Activated CD4-positive, alpha-beta memory T cell treated with anti-CD3 and anti-CD28 coated beads for 36 hours (primary cell): ENCODE measurements at places on chromosomes 5 and 9. TPM values are rescaled to one million over a fixed set of nuclear protein-coding genes. Genes with fewer than 3 reads are reported as not detected.

- DNase-seq, result no peak
Measured at GRCh38 chr5:108763222-108763916, 15.7 kb downstream of the FER start.

- no peak for DNase-seq
Measured at GRCh38 chr5:179776411-179776938, 17.3 kb upstream of the LTC4S start.

DNA sequence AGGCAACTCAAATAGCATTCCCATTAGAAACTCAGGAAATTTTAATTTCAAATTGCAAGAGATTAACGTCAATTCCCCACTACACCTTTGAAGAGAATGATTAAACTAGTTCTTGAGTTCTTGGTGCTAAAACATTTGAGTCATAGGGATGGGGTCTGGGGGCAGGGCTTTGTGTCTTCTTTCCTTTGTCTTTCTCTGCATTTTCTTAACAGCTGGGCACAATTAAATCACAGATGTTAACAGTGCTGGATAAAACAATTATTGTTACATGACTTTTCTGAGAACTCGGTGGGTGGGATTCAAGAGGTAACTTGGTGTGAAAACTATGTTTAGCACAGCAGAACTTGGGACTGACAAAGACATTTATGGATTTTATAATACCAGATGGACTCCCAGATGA lies 351.9 kb upstream of the TNC start:
- DNase-seq, result no peak

Gene SOX30
- 0.93 TPM for total RNA-seq

DNA sequence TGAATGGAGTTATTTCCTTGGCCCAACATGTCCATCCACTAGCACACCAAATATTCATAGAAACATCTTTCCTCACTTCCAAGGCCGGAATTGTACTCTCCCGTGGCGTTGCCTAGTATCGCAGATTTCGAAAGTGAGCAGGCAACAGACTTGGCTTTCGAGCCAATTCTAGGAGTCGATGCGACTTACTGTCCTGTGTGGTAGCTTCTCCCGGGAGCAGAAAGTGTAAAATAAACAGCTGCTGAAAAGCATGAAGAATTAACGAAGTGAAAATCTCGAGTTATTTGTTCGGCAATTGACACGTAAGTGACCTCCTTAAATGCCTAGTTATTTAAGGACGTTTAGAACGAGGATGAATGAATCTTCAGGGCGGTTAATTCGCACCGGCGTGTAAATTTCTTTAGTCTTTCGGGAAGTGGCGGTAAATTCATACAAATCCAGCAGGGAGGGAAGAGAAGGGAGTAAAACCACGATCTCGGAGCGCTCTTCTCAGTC lies 449 bp upstream of the PCSK5 start:
- peak; percentile 17 for DNase-seq

GRCh38 chr9:72280913-72281500 lies 84.0 kb downstream of the ZFAND5 start:
- peak; percentile 79 for DNase-seq

Gene OR1J2
- not detected for total RNA-seq

DNA sequence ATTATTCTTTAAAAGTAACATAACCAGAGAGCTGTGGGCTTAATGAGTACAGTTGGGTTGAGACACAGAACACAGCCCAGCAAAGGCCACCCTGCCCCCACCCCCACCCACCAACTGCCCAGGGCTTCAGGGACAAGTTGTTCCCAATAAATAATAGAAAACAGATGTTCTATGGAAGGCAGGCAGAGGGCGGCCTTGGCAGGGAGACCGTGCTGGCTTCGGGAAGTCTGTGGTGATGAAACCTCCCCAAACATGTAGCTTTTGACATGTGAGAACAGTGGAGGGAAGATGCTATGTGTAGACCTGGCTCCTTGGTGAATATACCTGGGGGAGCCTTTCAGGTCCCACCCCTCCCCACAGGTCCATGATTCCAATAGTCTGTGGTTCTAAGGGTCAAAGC lies 10.0 kb downstream of the TRAF1 start:
- DNase-seq, result no peak

Gene GABRA6
- not detected for total RNA-seq

GRCh38 chr9:108588246-108588645 lies 267.5 kb downstream of the ACTL7B start:
- no peak for DNase-seq

GRCh38 chr9:97866848-97867247 lies 13.8 kb downstream of the FOXE1 start:
- no peak for DNase-seq

- DNase-seq, result no peak
Measured at GRCh38 chr5:135574493-135574892, 4.3 kb downstream of the CXCL14 start.

GRCh38 chr9:615756-616155 lies 225.7 kb upstream of the DMRT1 start:
- no peak for DNase-seq

DNA sequence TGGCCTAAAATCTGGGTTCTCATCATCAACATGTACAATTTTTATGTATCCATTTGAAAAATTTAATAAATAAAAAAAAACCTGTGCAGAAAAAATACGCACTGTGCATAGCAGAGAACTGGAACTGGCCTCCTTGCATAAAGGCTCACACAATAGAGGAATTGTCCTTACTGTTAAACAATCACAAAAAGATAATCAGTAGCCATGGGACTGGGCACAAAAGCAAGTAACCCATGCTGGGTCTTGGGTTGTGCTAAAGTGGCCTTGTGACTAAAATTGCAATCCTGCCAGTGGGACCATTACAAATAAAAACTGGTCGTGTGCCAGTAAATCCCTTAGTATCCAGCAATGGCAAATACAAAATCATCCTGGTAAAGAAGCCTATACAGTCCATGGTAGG lies 1646.6 kb downstream of the MAT2B start:
- DNase-seq, result no peak

GRCh38 chr5:162096448-162096847 lies 28.9 kb downstream of the GABRG2 start:
- no peak for DNase-seq

Gene FIBCD1
- total RNA-seq, result not detected

- no peak for DNase-seq
Measured at GRCh38 chr5:179346401-179346800, 1.1 kb upstream of the ADAMTS2 start.

DNA sequence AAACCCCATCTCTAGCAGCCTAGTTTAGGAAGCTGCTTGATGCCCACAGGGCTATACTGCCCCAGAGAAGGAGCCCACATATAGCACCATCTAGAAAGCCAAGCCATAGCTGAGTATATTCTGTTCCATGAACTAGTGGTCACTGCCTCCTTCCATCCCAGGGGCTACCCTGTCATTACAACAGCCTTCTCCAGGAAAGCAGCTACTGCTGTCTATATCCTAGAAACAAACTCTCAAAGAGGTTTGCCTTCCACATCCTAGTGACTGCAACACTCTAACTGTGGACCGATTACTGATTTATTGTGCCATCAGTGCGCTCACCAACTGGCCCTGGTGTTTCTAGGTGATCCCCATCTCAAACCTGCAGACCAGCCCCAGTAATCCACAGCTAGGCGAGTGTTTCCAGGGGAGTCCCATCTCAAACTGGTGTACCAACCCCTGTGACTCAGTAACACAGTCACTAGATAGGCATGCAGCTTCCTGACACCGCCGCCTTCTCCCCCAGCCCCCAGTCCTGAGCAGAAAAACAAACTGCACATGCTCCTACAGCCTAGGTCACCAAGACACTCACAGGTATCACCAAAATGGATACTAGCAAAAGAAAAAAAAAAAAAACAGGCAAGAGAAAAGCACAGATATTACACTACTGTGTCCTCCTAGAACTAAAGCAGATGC lies 14.8 kb downstream of the SPTLC1 start:
- DNase-seq, result no peak

DNA sequence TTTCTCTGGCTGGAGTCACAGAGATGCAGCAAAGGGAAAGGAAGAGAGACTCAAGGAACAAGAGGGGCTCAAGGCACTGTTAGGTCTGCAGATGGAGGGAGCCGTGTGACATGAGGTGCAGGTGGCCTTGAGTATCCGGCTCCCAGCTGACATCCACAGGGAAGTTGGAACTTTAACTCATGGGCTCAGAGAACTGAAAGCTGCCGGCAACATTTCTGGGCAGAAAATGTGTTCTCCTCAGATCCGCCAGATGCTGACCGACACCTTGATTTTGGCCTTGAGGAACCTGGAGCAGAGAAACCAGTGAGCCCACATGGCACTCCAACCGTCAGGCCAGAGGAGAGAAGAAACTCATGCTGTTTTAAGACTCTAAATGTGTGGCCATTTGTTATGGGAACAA lies 258.1 kb upstream of the IRX2 start:
- DNase-seq, result no peak

DNA sequence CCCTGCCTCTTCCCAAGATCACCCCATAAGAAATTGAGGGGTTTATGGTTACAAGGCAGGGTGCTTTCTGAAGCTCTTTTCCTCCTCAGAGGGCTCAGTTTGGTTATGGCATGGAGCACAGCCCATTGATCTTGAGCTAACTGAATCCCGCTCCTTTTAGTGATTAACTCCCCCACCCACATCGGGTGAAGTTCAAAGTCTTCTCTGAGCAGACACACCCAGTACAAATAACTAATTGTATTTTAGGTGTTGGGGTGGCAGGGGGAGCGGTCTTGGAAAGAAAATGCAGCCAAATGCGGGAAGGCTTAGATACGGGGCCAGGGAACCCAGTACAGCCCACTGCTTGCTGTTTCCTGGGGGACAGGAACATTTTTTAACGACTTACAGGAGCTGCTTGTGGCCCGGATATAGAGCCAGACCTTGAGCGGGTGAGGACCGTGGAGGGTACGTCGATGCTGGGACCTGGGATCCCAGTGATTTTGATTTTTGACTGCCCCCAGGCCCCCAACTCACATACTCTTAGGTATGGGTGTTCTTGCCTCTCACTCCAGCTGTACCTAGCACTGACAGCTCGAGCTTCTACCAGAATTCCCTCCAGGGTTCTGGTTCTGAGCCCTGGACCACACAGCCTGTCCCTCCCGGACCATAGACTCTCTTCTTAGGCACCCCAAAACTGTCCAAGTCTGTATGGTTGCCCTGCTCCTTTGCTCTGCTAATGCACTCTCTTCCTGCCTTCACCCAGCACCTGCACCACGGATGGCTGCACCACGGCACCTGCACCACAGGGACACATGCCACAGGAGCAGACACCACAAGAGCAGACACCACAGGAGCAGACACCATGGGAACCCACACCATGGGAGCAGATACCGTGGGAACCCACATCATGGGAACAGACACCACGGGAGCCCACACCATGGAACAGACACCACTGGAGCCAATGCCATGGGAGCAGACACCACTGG lies 18.3 kb upstream of the RXRA start:
- no peak for DNase-seq

GRCh38 chr5:17944046-17944445 lies 309.8 kb downstream of the TAF11L14 start:
- DNase-seq, result no peak

- DNase-seq, result no peak
Measured at GRCh38 chr5:81556809-81557208, 162.9 kb upstream of the ACOT12 start.

- no peak for DNase-seq
Measured at GRCh38 chr9:101047848-101048397, 19.4 kb downstream of the PLPPR1 start.
